Peyer's patch (tissue), 4 donors: ENCODE measurements at places on chromosomes 12 and 14.

GRCh38 chr12:115716551-115716950 is 560.9 kb downstream of the MED13L start:
- DNase-seq: no peak

DNA sequence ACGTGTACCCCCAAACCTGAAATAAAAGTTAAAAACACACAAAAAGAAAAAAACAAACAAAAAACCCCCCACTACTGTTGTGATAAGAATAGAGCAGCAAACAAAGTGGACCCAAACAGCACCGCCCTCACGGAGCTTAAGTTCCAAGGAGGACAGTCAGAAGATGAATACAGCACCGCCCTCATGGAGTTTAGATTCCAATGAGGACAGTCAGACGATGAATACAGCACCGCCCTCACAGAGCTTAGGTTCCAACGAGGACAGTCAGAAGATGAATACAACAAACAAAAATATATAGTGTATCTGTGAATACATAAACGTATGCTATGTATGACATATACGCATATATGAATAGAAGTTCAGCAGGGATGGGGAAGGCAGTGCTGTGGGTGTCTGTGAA is 353.8 kb downstream of the GLT1D1 start:
- no peak for DNase-seq

- no peak for DNase-seq
Observed at GRCh38 chr14:71469643-71470335, 462.4 kb upstream of the RGS6 start.

- no peak for DNase-seq
Observed at GRCh38 chr12:106889326-106889725, 66.4 kb upstream of the TMEM263 start.

GRCh38 chr14:21070610-21071224 is 613 bp downstream of the ARHGEF40 start:
- DNase-seq: peak; percentile 39

DNA sequence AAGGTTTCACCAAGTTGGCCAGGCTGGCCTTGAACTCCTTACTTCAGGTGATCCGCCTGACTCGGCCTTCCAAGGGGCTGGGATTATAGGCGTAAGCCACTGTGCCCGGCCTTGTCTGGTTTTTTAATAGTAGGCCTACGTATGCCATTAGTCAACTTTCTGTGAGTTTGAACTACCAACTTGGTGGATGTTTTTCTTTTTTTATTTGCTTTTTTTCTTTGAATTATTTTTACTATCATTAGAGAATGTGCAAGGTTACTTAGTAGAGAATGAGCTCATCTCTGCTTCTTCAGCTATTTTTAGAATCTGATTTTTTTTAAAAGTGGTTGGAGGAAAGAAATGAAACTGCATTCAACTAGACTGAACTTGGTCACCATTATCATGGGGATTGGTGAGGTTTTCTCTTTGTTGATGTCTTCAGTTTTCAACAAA is 51.4 kb downstream of the HMGA2 start:
- DNase-seq: no peak

- DNase-seq: no peak
Observed at GRCh38 chr12:99444859-99445316, 202.7 kb upstream of the GARIN6 start.

- peak; percentile 72 for DNase-seq
Observed at GRCh38 chr14:74941676-74942097, 13.7 kb downstream of the PGF start.

DNA sequence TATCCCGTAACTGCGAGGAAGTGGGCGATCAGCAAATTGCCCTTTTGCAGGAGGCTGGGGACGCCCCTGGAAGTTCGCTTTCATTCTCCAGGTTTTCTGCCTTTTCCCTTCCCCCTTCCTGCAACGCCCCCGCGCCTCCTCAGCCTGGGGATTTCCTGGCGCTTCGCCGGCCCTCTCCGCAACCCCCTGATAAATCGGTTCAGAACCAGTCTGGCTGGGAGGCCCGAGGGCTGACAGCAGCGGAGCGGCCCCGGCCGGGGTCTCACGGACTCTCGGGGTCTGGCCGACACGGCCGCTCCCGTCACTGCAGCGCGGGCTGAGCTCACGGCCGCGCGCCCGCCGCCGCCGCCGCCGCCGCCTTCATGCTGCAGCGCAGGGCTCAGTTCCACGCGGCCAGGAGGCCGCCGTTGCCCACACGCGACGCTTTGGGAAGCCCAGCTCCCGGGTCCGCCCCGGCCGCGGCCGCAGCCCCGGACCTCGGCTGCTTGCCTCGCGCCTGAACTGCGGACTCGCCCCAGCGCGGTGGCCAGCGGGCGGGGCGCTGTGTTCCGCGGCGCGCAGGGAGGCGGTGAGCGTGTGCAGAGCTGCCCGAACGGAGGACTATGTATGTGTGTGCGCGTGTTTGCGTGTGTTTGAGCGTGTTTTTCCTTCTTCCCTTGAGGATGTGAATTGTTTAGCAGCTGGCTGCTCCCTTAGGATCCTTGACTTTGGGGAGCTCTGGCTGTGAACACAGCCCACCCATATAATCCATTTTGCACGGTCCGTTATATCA is at the start of gene LRFN5:
Gene LRFN5, plus strand, starts transcription at position 345 of the 772 bp plus-strand sequence.
- DNase-seq: no peak

GRCh38 chr12:16568873-16569272 is 37.1 kb downstream of the LMO3 start:
- DNase-seq: no peak

- DNase-seq: peak; percentile 79
Observed at GRCh38 chr14:55116246-55117030, 12.6 kb upstream of the LGALS3 start.

DNA sequence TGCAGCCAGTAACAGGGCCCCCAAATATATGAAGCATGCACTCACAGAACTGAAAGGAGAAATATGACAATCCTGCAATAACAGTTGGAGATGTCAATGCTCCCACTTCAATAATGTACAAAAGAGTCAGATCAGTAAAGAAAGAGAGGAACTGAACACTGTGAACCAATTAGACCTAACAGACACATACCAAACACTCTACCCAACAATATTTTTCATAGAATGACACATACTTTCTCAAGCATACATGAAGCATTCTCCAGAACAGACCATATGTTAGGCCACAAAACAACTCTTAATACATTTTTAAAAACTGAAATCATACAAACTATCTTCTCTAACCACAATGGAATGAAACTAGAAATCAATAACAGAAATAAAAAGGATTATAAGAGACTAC is 80.2 kb downstream of the ELK3 start:
- DNase-seq: no peak

GRCh38 chr14:77436042-77436441 is 12.7 kb upstream of the NOXRED1 start:
- DNase-seq: no peak

- DNase-seq: no peak
Observed at GRCh38 chr14:49905989-49906388, 13.1 kb downstream of the ARF6 start.

DNA sequence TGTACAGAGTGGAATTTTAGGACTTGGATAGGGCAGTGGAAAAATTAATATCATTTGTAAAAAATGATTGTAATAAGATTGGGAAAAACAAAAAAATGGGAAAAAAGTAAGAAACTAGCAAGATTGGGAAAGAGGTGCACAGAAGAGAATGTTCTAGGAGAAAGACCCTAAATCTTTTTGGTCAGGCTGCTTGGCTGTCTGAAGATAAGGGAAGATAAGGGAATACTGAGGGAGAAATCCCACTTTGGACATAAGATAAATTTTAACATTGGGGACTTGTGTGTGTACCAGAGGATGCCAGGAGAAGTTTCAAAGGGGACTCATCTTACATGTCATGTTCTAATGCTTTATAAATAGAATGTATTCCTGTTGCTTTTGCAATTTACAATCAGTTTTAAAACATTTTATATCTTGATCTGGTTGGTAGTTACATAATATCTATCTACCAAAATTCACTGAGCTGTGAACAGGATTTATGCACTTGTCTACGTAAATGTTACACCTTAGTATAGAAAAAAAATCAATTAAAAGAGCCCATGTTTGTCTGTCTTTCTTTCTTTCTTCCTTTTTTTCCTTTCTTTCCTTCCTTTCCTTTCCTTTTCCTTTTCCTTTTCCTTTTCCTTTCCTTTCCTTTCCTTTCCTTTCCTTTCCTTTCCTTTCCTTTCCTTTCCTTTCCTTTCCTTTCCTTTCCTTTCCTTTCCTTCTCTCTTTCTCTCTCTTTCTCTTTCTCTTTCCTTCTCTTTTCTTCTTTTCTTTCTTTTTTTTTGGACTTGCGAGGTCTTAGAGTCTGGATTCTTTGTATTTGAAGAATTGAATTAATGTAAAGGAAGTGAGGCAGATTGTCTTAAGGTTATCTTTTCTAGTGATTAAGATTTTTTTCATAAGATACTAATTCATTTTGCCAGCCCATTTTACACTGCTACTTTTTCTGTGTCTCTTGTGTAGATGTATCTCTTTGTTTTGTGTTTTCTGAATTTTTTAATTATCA is 66.1 kb downstream of the KTN1 start:
- no peak for DNase-seq

DNA sequence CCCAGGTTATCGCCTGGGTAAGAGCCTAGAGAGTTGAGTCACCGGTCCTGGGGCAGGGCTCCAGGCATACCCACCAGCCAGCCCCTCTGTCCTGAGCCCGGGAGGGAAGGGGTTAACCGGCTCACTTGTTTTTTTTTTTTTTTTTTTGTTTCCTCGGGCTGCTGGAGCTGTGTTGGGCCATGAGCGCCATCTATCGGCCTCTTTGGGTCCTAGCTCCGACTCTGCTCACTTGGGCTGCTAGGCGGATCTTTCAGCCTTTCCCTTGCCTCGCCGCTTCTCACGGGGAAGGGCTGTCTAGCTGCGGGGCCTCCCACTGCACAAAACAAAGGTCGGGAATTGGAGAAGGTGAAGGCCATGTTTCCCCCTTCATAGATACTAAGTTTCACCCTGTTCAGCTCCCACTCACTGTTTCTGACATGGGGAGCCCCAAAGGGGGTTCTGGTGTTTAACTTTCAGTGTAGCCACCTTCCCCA is 2.8 kb upstream of the SMUG1 start:
- peak; percentile 92 for DNase-seq

GRCh38 chr14:74562515-74563232 is 49.4 kb downstream of the LTBP2 start:
- DNase-seq: peak; percentile 24

GRCh38 chr14:79967001-79967400 is 244.3 kb downstream of the DIO2 start:
- DNase-seq: no peak

DNA sequence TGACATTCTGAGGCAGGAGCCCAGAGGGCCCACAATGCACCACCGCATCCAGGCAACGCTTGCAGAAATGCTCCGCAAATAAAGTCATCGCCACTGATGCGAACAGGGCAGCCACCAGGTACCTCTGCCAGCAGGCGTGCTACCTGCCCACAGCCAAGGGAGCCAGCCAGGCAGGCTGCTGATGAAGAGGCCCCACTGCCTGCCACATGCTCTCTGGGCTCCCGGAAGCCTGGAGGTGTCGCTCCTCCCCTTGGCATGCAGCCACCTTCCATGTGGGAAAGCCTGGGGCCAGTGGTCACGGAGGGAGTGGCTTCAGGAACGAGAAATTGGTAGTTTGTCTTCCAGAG is 14.7 kb downstream of the GPR132 start:
- DNase-seq: no peak

- no peak for DNase-seq
Observed at GRCh38 chr12:19642345-19642744, 203.1 kb downstream of the AEBP2 start.

GRCh38 chr12:46517579-46517962 is 145.0 kb upstream of the SLC38A2 start:
- no peak for DNase-seq

- DNase-seq: no peak
Observed at GRCh38 chr14:91223028-91223783, 21.3 kb downstream of the GPR68 start.

DNA sequence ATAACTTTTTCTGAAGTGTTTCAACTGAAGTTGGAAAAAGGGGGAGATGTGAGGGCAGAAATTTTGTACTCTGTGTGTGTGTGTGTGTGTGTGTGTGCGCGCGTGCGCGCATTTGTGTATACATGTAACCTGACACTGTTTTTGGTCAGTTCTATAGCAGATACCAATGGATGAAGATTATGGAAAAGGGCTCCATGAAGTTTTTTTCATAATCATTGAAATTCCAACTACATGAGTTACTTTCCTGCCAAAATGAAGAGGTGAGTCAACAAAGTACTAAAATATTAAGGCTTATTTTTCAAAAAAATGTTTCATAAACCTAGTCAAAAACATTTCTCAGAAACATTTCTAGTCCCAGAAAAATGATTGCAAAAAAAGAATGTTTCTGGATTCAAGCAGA is 25.7 kb upstream of the CERS5 start:
- no peak for DNase-seq

DNA sequence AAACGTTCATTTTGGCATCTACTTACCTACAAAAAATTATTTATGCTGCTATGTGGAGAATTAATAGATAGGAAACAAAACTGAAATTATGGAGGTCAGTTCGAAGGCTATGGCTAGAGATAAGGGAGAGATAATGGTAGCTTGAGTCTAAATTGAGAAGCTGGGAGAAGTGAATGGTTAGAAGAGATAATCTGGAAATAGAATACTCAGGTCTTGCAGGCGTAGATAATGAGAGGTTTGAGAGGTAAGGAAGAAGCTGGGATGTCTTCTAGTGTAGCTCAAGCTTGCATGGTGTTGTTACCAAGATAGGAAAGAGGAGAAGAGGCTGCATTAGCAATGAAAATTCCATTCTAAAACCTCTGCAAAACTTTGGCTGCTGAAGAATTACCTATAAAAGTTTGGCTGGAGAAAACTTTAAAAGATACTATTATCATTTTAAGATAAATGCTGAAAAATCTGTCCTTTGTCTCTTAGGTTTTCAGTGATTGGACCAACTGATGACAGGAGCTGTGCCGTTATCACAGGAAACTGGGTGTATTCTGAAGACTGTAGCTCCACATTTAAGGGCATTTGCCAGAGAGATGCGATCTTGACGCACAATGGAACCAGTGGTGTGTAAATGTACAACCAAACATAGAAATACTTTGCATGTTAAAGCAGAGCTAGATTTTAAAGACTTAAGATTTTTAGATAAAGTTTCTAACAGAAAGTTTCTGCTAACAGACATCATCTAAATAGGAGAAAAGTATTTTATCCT is 14.1 kb downstream of the KLRF2 start:
- no peak for DNase-seq

GRCh38 chr14:98244966-98245569 is 1026.9 kb downstream of the BCL11B start:
- DNase-seq: no peak

- DNase-seq: no peak
Observed at GRCh38 chr14:59698793-59699192, 122.2 kb upstream of the CCDC175 start.

GRCh38 chr12:127909041-127909440 is 357.9 kb upstream of the TMEM132C start:
- DNase-seq: no peak

DNA sequence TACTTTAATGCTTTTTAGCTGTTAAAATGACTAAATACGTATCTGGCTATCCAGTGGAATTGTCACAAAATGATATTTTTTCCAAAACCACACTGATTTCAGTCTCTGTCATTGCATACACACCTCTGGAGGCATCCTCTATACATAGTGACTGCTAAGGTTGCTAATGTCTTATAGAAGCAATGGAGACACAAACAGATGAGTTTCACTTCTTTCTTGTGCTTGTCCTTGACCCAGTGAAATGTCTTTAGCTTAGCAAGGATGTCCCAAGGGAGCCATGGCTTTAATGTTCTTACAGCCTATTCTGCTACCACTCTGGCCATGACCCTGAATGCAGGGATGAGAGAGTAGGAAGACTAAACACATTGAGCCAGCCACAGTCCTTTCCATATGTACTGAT is 90.3 kb downstream of the TPH2 start:
- DNase-seq: no peak
